ENCODE measurements at places on chromosomes 13 and 19. TPM values are rescaled to one million over a fixed set of nuclear protein-coding genes. Genes with fewer than 3 reads are reported as not detected.

DNA sequence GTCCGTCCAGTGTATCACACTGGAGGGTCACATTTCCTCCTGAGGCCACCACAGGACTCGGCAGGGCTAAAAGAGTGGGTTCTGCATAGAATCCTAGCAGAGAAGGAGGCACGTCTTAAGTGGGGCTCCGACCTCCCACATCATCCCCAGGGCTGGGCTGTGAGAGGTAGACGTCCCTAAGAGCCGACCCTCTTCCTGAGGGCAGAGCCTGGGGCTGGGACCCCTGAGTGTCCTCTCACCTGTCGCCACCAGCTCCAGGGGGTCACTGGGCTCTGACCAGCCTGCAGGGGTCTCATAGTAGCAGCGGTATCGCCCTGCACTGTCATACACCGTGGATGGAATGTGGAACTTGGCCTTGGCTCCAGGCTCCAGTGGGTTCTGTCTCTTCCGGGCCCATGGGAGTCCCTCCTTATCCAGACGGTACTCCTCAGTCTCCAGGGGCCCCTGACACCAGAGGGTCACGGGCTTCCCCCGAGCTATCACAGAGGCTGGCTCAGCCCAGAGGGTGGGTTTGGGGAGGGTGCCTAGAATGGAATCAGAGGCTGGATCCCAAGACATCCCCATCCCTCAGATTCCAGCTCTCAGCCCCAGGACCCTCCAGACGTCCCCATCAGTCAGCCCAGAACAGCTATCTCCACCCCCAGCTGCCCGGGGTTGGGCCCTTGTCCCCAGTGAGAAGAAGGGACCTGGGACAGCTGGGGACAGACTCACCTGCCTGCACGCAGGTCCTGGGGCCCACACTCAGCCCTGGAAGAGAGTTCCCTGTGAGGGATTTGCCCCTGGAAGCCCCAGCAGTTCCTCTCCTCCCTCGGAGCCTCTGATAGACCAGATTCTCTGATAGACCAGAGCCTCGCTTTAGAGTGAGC, 590 bp downstream of the LILRB5 start:
- DNase-seq, result no peak

GRCh38 chr19:35114353-35115176, 1.1 kb upstream of the FXYD3 start:
- peak; percentile 90 for DNase-seq

The TMEM221 gene
- 0.90 TPM for total RNA-seq

GRCh38 chr13:53143757-53144339, 115.2 kb downstream of the OLFM4 start:
- DNase-seq, result no peak

DNA sequence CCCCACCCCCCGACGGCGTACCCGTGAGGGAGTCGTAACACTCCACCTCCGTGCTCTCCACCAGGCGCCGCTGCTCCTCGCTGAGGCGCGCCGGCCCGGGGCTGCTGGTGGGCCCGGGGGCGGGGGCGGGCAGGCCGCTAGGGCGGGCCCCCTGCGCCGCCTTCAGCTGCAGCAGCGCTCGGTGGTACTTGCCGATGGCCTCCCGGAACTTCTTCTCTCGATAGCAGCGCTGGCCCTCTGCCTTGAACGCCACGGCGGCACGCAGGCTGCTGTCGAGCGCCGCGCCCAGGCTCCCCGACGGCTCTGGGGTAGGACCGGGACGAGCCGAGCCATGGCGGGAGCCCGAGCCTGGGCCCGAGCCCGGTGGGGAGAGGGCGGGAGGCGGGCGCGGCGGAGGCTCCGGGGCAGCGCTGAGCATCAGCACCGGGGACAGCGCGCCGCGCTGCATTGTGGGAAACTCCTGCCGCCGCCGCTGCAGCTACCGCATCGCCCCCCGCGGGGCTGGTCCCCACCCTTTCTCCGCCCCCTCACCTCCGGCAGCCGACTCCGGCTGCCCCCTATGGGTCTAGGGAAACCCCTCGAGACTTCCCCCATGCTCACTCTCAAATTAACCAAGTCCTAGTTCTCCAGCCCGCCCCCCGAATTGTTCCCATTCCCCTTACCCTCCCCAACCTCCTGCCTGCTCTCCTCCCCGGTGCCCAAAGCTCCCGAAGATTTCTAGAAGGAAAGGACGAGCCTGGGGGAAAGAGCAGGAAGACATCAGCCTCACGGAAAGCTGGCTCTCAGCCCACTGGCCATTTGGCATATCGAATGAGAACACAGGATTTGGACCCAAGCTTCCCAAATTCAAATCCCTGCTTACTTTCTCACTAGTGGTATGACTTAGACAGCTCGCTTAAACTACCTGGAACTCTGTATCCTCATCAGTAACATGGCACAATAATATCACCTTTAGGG, at the start of gene TTC9B:
TTC9B (minus strand) TSS at position 451 of the 957 bp plus-strand sequence; CDS start at position 448, 3 bp downstream.
- peak; percentile 90 for DNase-seq

DNA sequence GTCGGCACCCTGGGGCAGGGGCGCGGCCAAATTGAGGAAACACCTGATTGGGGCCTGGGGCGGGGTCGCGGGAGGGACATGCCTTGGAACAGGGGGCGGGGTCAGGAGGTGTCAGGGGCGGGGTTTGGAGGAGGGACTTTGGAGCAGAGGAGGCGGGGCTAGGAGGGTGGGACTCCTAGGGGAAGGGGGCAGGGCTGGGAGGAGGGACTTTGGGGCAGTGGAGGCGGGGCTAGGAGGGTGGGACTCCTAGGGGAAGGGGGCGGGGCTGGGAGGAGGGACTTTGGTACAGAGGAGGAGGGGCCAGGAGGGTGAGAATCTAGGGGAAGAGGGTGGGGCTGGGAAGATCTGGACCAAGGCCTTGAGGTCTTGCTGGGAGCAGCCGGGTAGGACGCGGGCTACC, 21.9 kb downstream of the GRIN2D start:
- peak; percentile 99 for DNase-seq

DNA sequence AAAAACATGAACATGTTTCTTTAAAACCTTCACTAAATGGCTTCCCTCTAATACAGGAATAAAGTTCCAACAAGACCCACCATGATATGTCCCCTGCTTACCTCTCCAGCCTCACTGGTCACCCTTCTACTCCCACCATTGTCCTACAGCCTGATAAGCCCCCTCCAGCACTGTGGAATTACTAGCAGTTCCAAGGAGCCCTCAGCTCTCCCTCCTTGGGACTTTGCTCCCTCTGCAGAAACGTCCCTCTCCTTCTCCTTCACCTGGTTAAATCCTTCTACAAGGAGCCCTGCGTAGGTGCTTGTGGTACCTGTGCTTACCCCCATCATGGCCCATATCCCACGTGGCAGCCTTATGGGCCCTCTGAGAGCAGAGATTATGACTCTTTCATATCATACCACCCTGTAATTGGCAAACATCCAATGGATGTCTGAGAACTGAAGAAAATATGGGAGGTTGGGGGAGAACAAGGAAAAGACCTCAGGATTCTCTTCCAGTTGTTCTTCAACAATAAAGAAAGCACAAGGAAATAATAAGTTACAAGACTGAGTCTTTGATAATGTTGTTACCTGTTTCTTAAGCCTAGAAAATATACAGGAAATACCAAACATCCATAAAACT, 26.1 kb upstream of the DOCK9 start:
- no peak for DNase-seq

GRCh38 chr19:33654840-33655508, 33.2 kb downstream of the CHST8 start:
- no peak for DNase-seq

GRCh38 chr19:14639536-14640277, 34.9 kb downstream of the ADGRE3 start:
- no peak for DNase-seq

DNA sequence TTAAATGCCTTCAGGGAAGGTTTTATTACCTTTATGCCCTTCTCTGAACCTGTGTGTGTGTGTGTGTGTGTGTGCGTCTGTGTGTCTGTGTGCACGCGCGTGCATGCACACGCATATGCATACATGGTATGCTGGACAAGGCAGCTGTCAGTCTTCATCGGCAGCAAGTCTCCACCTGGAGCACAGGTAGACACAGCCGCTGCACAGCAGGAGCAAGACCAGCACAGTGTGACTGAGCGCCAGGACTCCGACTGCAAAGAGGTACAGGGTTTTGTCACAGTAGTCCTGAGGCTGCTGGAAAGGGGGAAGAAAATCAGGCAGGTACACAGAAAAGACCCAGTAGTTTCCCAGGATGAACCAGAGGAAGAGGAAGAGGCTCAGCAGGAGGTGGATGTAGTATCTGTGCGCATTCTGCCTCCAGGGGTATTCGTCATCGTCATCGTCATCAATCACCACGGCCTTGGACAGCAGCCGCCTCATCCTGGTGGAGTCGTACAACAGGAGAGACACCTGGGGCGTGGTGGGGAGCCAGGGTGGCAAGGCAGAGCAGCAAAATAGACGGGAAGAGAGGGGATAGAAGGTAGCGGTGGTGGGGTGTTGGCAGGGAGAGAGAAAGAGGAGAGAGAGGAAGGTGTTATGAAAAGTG, 12.8 kb upstream of the DHRS12 start:
- no peak for DNase-seq

- no peak for DNase-seq
Measured at GRCh38 chr13:108249150-108249549, 20.4 kb upstream of the TNFSF13B start.

- DNase-seq, result no peak
Measured at GRCh38 chr19:45646345-45646698, 7.1 kb upstream of the EML2 start.

GRCh38 chr19:34232566-34233481, 21.5 kb upstream of the GARRE1 start:
- no peak for DNase-seq

- no peak for DNase-seq
Measured at GRCh38 chr19:6499052-6499790, 2.9 kb downstream of the TUBB4A start.

GRCh38 chr19:55440411-55441105, 2.5 kb downstream of the SHISA7 start:
- peak; percentile 89 for DNase-seq

- no peak for DNase-seq
Measured at GRCh38 chr19:9878511-9879196, 43.5 kb downstream of the PIN1 start.

DNA sequence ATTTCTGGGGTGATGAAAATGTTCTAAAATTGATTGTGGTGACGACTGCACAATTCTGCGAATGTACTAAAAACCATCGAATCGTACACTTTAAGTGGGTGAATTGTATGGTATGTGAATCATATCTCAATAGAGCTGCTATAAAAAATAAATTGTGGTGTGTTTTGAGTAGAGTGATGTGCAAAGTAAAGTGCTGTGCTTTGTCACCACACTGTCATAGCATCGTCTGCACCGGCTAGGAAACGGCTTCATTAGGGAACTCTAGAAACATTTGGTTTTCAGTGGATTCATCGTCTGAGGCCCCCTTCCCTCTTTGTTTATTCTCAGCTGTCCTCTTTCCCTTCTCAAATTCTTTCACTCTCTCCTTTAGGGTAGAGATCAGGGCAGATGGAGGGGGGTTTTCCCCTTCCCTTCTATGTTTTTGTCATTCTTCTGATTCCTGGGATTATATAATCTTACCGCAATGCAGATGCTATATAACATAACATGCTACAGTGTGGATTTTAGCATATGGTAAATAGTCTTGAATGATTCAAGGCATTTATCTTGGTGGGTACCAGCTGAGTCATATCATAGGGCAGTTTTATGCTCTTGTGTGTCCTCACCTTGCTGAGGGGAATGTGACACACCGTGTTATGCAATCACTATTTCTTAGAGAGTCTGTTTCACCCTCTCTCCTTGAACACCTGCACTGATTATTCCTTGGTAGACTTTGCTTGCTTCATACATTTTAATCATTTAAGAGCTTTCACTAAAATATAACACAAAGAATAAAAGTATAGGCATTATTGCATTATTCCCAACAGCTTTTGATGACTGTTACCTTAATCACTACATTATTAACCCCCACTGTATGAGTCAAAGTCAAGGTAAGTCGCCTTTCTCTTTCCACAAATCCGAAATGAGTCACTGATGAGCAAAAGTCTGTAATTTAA, 239.4 kb downstream of the DCLK1 start:
- no peak for DNase-seq

GRCh38 chr19:35041548-35042055, at the start of gene HPN:
Gene HPN (plus strand): TSS chr19:35041721. CDS start chr19:35042507, 786 bp downstream.
- DNase-seq, result peak; percentile 92

- no peak for DNase-seq
Measured at GRCh38 chr13:28741084-28741491, 22.3 kb upstream of the SLC46A3 start.

The CD320 gene
- total RNA-seq, result 84.9 TPM

DNA sequence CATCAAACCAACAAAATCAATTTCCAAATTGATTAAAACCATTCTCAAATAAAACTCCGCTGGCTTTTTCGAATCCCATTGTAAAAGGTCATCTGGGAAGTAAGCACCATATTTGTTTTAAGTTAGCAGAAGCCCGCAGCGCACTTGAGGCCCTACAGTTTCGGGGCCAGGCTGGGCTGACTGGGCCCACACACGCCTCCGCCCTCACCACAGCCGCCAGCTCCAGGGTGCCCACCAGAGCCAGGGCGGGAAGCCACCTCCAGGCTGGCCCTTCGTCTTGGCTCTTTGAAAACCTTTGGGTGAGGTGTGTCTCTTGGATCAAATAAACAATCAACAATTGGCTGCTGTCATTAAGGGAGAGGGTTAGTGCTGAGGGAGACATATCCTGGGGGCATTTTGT, 133.3 kb downstream of the SOX1 start:
- no peak for DNase-seq
